ENCODE measurements at places on chromosomes 11 and 22. TPM values are rescaled to one million over a fixed set of nuclear protein-coding genes. Genes with fewer than 3 reads are reported as not detected.

GRCh38 chr11:70298243-70298915 lies 27.9 kb downstream of the PPFIA1 start:
- no peak for DNase-seq
- H3K27me3 ChIP-seq: no peaks in the 10 kb centered on the region
- H3K36me3 ChIP-seq: peaks cover 2% of the 10 kb centered on the region
- H3K4me1 ChIP-seq: peaks cover 2% of the 10 kb centered on the region
- no peak overlapping the region for H3K4me3 ChIP-seq
- H3K27ac ChIP-seq: no peak overlapping the region

The GAL3ST3 gene
- 0.24 TPM for polyA plus RNA-seq

DNA sequence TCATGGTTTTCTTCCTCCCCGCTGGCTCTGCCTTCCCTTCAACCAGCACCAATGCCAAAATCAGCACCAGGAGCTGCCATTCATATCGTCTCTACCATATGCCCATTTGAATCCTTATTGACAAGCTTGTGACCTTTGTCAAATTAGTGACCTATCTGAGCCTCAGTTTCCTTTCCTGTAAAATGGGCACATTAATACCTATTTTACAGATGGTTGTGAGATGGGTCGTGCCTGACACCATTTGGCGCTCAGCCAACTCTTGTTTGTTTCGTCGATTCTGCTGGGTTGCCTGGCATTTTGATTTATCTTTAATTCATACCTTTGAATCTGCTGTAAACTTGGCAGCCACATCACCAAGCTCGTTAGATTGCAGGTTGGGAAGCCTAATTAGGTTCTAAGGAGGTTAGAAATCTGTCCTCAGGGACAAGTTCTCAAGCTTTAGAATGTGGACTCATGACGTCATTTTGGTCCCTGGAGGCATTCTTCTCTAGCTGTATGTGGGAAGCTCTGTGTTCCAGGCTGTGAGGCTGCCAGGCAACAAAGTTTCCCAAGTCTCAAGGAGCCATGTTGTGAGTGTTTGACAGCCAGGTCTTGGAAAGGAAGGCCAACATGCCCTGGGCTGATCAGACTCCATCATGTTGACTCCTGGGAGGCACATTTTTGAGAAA lies 61.0 kb downstream of the RPS6KA4 start:
- H3K27ac ChIP-seq: no peak overlapping the region
- no peak overlapping the region for H3K4me3 ChIP-seq
- H3K4me1 ChIP-seq: no peaks in the 10 kb centered on the region
- no peaks in the 10 kb centered on the region for H3K27me3 ChIP-seq
- H3K36me3 ChIP-seq: no peaks in the 10 kb centered on the region

DNA sequence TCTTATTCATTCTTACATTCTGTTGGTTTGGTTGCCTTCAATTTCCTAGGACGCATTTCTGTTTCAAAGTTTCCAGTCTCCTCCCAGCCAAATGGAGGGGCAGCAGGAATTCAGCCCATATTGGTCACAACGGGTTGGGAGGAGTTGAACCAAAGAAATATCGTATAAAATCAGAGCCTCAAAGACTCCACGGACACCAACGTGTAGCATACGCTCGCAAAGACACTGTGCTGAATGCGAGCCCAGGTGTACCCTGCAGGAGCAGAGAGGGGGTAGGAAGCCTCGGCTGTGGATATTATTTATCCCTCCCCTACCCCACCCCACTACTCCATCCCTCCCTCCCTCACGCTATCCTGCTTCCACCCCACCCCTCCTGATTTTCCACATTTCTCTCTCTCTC lies 15.5 kb upstream of the CCND1 start:
- peaks cover 3% of the 10 kb centered on the region for H3K27me3 ChIP-seq
- no peaks in the 10 kb centered on the region for H3K4me1 ChIP-seq
- H3K4me3 ChIP-seq: no peak overlapping the region
- no peaks in the 10 kb centered on the region for H3K36me3 ChIP-seq
- DNase-seq: no peak
- no peak overlapping the region for H3K27ac ChIP-seq

The GP1BB gene
- polyA plus RNA-seq: 6.2 TPM

DNA sequence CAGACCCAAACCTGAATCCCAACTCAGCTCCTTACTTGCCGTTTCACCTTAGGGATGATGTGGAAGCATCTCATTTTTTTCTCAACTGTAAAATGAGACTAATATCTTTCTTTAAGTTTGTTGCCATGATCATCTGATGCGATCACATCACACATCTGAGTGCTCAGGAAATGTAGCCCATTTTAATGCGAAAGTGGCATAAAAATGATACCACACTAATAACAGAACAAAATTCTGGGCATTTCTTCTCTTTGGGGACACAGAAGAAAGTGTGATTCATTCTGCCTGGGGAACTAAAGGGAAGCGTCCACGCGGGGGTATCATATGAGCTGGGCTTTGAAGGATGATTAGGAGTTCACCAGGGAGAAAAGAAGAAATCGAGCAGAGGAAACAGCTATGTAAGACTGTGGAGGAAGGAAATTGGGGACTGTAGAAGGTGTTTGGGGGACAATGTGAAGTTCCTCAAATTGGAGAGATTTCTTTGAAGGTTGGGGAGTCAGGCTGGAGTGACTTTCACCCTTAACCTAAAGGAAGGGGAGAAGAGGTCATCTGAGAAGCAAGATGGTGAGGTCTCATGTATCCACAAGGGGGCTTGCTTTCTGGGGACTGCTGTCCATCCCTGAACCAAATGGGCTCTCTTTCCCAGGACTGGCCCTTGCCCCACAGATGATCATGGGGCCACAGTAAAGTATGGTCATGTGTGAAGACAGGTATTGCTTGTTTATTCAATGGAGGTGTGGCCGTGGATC lies 49.7 kb upstream of the NNMT start:
- H3K4me1 ChIP-seq: no peaks in the 10 kb centered on the region
- no peak overlapping the region for H3K4me3 ChIP-seq
- H3K27ac ChIP-seq: no peak overlapping the region
- no peaks in the 10 kb centered on the region for H3K27me3 ChIP-seq

- H3K27ac ChIP-seq: no peak overlapping the region
- H3K4me3 ChIP-seq: no peak overlapping the region
- no peak for DNase-seq
- H3K27me3 ChIP-seq: peaks cover 3% of the 10 kb centered on the region
- H3K4me1 ChIP-seq: no peaks in the 10 kb centered on the region
- no peaks in the 10 kb centered on the region for H3K36me3 ChIP-seq
Measured at GRCh38 chr22:29115682-29116288, 43.0 kb downstream of the KREMEN1 start.

- H3K27ac ChIP-seq: no peak overlapping the region
- H3K27me3 ChIP-seq: no peaks in the 10 kb centered on the region
- DNase-seq: no peak
- no peaks in the 10 kb centered on the region for H3K4me1 ChIP-seq
- H3K4me3 ChIP-seq: no peak overlapping the region
- H3K36me3 ChIP-seq: no peaks in the 10 kb centered on the region
Measured at GRCh38 chr11:60592601-60593000, 77.4 kb downstream of the MS4A13 start.

The MS4A1 gene
- polyA plus RNA-seq: not detected

- H3K27me3 ChIP-seq: no peaks in the 10 kb centered on the region
- H3K36me3 ChIP-seq: no peaks in the 10 kb centered on the region
- no peak for DNase-seq
Measured at GRCh38 chr22:44933666-44934453, 75.9 kb downstream of the PHF21B start.

DNA sequence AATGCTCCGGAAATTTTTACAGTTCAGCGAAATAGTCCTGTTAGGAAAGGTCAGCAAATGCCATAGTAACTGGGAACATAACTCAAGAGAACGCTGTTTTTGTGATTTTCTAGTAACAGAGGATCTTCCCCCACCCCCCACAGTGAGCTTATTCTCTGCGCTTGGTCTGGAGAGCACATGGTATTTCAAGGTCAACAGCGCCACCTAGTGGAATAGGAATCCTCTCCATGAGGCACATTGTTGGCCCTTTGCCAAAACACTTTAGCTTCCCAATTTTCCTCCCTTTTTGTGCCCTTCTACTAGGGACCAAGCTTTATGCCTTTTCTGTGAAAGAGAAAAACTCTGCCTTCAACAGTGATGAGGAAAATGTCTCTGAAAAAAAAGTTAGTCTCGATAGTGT lies 13.2 kb upstream of the OR4C12 start:
- no peak overlapping the region for H3K4me3 ChIP-seq
- no peak overlapping the region for H3K27ac ChIP-seq
- H3K4me1 ChIP-seq: no peaks in the 10 kb centered on the region
- H3K36me3 ChIP-seq: no peaks in the 10 kb centered on the region
- H3K27me3 ChIP-seq: no peaks in the 10 kb centered on the region

DNA sequence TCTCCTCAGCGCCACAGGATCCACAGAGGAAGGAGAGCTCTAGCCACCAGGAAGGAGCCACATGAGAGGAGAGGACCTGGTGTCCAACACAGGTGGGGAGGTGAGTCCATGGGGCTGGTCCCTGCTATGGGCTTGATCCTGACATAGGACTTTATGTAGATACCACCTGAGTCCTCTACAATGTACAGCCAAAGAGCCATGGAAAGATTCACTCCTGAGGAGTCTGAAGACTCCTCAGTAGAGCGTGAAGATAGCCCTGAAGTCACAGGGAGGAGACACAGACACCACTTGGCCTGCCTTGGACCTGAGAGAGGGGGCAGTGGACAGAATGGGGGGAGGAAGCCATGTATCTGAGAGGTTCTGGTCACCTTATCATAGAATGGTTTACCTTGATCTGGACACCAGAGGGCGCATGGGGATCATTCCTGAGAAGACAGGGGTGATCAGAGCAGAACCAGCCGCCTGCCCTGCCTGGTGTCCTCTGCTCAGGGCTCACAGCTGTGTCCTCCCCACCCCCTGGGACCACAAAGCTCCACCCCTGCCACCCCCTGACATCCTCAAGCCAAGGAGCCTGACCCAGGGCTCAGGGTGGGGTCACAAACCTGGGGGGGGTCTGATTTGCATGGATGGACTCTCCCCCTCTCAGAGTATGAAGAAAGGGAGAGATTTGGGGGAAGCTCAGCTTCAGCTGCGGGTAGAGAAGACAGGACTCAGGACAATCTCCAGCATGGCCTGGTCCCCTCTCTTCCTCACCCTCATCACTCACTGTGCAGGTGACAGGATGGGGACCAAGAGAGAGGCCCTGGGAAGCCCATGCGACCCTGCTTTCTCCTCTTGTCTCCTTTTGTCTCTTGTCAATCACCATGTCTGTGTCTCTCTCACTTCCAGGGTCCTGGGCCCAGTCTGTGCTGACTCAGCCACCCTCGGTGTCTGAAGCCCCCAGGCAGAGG lies 77.0 kb downstream of the ZNF280B start:
- no peak overlapping the region for H3K27ac ChIP-seq
- H3K4me3 ChIP-seq: no peak overlapping the region
- no peaks in the 10 kb centered on the region for H3K4me1 ChIP-seq
